ENCODE measurements at places on chromosomes 16 and 17.

DNA sequence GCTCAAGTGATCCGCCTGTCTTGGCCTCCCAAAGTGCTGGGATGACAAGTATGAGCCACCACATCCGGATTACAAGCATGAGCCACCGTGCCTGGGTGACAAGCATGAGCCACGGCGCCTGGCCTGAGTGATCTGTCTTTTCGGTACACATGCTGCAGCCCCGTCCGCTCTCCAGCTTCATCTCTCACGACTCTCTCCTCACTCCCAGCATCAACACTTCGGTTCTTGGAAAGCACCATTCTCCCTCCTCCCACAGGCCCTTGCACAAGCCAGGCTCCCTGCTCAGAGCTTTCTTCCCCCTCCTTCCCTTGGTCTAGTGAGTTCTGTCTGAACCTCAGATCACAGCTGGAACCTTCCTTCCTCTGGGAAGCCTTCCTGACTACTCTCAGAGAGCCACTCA is 6.5 kb upstream of the NCBP3 start:
- DNase-seq, result peak; percentile 45

DNA sequence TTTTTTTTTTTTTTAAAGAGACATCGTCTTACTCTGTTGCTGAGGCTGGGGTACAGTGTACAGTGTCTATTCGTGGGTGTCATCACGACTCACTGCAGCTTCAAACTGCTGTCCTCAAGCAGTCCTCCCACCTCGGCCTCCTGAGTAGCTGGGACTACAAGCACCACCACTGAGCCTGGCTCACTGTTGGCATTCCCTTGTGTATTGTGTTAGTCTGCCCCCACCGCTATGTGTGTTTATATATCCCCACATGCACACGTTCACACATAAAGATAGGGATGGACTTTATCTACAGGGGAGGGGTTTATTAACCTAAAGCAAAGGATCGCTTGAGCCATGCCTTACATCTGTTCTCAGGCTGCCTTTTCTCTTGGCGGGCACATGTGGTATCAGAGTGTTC is 63.8 kb downstream of the SEC14L1 start:
- DNase-seq, result no peak

- DNase-seq, result no peak
Measured at GRCh38 chr16:68064791-68065365, 20.3 kb upstream of the NFATC3 start.

DNA sequence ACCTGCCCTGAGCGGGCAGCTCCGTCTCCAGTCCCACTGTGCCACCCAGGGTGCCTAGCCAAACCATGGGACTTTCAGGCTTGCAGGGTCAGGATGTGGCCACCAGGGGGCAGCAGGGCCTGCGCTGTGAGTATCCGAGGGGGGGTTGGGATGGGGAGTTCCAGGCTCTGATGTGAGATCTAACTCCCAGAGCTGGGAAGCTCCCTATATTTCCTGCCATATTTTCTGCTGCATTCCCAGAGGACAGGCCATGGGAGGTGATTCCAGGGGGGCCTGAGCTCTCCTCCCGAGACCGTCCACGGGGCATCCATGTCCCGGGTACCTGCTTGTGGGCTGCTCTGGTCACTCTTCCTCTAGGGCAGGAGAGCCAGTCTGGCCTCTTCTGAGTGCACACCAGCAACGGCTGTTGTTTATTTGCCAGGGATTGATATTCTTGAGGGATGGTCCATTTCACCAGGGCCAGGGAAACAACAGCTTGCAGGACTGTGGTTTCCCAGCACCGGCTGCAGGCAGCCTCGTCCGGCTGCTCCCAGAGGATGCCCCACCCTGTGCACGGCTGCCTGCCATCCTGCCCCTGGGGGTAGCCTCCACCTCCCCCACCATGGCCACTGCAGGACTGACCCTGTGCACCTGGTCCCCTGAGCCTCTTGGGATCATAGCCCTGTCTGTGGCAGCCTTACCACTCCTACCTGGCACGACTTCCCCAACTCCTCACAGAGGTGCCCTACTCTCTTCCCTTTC is 1.2 kb downstream of the GPR142 start:
- peak; percentile 67 for DNase-seq

DNA sequence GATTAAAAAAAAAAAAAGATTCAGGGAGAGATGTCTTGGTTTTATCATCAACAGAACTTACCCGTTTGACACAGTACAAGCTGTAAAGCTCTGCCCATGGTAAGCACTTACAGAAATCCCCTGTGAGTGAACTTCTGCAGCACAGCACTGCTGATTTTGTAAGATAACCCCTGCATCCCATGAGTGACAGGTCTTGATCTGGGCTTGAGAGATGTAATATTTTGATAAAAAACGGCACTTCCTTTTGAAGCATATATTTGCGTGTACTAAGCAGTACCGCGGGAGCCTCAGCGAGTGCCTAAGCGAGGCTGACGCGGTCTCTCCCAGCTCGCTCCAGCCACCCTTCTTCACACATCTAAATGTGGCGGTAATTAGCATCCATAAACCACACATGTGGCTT is 50.5 kb downstream of the IKZF3 start:
- no peak for DNase-seq

GRCh38 chr16:3215601-3216262 is 19.2 kb downstream of the ZNF200 start:
- no peak for DNase-seq

- DNase-seq, result no peak
Measured at GRCh38 chr16:794853-795466, 5.6 kb downstream of the GNG13 start.

- DNase-seq, result no peak
Measured at GRCh38 chr16:54591816-54592246, 305.2 kb upstream of the IRX3 start.

GRCh38 chr16:83888672-83889044 is 10.3 kb upstream of the MLYCD start:
- no peak for DNase-seq

GRCh38 chr16:83809092-83809491 is 1.3 kb downstream of the HSBP1 start:
- no peak for DNase-seq

DNA sequence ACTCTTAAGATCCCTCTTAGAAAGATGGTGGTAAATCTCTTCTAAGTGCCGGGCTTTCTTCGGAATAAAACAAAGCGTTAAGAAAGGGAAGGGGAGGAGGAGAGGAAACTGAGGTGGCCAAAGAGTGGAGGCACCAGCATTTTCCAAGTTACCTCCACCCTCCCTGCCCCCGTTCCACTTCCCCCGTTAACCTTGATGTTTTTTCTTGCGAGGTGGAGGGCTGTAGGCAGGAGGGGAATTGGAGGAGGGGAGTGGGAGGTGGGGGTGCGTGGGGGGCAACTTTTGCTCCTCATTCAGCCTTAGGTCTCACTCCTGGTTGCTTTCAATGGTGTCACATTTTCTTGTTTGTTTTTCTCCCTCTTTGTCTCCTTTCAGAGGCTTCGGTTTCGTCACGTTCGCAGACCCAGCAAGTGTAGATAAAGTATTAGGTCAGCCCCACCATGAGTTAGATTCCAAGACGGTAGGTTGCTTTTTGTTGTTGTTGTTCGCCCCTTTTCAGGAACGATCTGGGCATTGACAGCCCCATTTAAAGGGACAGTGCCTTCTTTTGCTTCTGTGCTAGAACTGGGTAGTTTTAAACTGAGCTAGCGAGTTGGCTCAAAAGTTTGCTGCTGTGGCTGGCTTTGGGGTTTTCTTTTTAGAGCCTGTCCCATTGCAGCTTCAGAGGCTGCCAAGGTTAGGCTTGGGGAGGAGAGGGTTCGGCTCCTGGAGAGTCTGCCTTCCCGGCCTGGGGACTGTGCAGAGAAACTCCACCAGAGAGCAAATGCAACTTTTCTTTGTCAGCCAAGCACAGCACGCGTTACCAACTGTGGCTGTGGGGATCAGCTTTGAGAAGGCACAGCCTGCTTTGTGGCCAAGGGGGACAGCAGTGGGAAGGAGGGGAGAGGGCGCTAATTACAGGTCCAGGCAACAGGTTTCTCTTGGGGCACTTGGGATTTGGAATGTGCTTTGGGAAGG is 1.9 kb downstream of the MSI2 start:
- no peak for DNase-seq

DNA sequence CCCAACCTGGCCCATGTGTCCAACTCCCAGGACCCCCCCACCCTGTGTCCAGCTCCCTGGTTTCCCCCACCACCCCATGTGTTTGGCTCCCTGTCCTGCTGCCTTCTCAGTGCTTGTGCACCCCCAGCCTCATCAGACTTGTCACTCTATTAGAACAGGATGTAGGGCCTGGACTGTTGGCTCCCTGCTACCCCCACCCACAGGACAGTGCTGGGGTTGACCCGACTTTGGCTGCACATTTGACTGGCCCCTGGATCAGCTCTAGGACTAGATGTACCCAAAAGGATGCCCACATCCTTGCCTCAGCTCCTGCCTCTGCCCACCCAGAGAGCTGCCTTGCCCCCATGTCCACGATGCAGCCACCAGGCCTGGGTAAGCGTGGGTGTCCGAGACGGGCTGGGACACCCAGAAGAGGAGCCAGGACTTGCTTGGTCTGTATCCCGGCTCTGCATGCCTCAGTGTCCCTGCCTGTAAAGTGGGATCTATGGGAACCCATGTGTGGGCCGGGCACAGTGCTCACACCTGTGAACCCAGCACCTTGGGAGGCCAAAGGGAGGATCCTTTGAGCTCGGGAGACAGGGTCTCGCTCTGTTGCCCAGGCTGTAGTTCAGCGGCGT is 1.5 kb upstream of the CCDC57 start:
- DNase-seq, result no peak

DNA sequence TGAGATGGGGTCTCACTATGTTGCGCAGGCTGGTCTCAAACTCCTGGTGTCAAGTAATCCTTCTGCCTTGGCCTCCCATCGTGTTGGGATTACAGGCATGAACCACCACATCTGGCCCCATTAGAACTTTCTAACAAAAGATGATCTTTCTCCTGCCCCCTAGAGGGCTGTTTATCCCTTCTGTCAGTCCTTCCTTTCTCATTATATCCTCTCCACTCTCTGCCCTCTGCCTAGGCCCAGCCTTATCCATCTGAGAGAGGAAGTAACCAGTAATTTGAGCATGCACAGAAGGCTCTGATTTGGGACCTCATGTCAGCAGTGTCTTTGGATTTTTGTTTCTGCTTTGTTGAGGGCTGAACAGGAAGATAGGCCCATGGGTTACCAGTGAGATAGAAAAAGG is 4.4 kb upstream of the DHX40 start:
- DNase-seq, result no peak

DNA sequence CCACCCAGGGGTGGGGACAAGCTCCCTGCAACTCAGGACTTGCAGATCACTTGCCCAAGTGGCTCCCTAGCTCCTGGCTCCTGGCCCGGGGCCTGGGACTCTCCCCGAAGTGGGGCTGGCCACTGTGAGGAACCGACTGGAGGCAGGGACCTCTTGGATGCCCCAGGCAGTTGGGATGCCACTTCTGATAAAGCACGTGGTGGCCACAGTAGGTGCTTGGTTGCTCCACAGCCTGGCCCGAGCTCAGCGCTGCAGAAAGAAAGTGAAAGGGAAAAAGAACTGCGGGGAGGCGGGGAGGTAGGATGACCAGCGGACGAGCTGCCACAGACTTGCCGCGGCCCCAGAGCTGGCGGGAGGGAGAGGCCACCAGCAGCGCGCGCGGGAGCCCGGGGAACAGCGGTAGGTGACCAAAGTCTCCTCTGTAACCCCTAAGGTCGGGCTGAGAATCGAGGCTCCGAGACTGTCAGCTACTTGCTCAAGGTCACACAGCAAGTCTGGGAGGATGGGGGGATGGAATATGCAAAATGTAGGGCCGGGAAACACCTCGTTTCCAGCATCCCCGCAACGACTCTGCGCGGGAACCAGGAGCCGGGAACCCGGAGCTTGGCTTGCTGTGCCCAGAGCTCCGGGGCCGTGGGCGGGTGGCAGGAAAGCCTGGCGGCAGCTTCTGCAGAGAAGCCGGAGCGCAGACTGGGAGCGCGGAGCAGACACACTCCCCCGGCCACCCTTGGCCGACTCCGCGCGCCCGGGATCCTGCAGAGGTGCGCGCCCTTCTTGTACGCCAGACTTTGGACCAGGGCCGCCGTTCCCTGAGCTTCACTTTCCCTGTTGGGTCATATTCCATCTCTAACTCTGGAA is 1.9 kb downstream of the CIITA start:
- no peak for DNase-seq

DNA sequence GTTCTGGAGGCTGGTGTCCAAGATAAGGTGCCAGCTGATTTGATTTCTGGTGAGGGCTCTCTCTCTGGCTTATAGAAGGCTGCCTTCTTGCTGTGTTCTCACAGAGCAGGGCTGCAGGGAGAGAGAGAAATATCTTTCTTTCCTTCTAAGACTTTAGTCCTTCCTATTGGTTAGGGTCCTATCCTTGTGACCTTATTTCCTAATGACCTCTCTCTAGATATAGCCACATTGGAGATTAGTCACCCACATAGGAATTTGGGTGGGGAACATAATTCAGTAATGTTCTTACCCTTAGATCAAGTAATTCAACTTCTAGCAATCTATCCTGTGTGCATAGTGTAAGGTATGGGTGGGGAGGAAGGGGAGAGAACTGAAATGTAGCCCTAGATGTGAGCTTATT is 18.0 kb upstream of the ABCA5 start:
- DNase-seq, result no peak

DNA sequence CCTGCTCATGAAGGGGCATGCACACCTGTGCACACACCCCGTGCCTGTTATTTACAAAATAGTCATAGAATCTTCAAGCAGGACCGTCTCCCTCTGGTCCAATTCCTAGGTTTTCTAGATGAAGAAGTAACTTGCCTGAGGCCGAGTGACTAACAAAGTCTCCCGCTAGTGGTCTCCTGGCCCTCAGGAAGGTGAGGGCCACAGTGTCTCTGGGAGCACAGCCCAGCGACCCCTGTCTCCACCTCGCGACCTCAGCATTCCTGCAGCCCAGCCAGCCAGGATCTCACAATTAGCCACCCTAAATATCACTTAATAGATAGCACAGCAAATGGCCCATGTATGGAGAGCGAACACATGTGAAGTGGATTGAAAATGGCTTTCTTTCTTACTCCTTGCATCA is 30.5 kb upstream of the CACNG1 start:
- DNase-seq, result no peak

- DNase-seq, result no peak
Measured at GRCh38 chr17:18184143-18185031, 759 bp downstream of the ALKBH5 start.

DNA sequence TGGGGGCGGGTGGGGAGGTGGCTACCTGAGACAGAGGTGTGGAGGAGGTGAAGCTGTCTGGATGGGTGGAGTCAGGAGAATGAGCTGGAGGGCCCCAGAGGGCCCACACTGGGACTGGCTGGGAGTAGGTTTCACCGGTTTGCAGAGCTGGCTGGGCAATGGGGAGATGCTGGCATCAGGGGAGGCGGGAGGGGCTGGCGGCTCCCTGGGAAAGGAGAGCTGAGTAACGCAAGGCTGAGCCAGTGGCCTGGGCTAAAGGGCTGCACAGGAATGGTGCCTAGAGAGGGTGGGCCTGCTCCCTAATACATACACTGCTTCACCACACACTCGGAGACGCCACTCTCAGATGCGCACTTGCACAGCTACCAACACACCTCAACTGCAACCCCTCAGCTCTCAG is 12.4 kb downstream of the P3H4 start:
- DNase-seq, result no peak

All from muscle of arm (tissue), 14 donors.